ENCODE measurements at places on chromosomes 2 and 18. TPM values are rescaled to one million over a fixed set of nuclear protein-coding genes. Genes with fewer than 3 reads are reported as not detected.

- H3K27ac ChIP-seq = no peak overlapping the region
- H3K4me3 ChIP-seq = no peak overlapping the region
- H3K4me1 ChIP-seq = no peaks in the 10 kb centered on the region
- no peaks in the 10 kb centered on the region for H3K36me3 ChIP-seq
- no peaks in the 10 kb centered on the region for H3K27me3 ChIP-seq
- DNase-seq = no peak
These were observed 75.6 kb upstream of the TACR1 start for GRCh38 chr2:75274936-75275335.

GPR17 gene
- total RNA-seq = not detected

DSC3 gene
- total RNA-seq = 283 TPM

LOXHD1 gene
- 0.19 TPM for total RNA-seq

- H3K27ac ChIP-seq = no peak overlapping the region
- H3K4me1 ChIP-seq = no peaks in the 10 kb centered on the region
- H3K4me3 ChIP-seq = no peak overlapping the region
- H3K27me3 ChIP-seq = no peaks in the 10 kb centered on the region
- no peak for DNase-seq
These were observed 42.1 kb downstream of the RRM2 start for GRCh38 chr2:10164601-10165000.

All from esophagus squamous epithelium (tissue), 5 donors.